EL (cell line): ENCODE measurements at places on chromosomes 6 and 20.

DNA sequence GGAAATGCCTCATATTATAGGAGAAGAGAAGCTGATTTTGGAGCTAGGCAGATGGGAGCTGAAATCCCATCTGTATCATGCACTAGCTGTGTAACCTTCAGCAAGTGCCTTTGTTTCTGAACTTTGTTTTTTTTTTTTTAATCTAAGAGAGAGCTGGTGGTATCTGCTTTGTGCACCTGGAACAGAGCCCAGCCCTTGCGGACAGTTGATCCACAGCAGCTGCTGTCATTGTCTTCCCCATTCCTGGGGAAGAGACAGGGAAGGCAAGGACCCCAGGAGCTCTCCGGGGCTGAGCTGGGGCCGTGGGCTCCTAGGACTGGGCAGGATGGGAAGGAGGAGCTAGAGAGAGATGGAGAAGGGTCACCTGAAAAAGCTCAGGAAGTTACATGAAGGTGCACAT, 92.1 kb downstream of the SYNJ2 start:
- DNase-seq = no peak

- DNase-seq = no peak
Measured at GRCh38 chr6:53058388-53059195, 6.6 kb upstream of the FBXO9 start.

GRCh38 chr6:161355696-161356095, 81.8 kb upstream of the AGPAT4 start:
- DNase-seq = no peak

DNA sequence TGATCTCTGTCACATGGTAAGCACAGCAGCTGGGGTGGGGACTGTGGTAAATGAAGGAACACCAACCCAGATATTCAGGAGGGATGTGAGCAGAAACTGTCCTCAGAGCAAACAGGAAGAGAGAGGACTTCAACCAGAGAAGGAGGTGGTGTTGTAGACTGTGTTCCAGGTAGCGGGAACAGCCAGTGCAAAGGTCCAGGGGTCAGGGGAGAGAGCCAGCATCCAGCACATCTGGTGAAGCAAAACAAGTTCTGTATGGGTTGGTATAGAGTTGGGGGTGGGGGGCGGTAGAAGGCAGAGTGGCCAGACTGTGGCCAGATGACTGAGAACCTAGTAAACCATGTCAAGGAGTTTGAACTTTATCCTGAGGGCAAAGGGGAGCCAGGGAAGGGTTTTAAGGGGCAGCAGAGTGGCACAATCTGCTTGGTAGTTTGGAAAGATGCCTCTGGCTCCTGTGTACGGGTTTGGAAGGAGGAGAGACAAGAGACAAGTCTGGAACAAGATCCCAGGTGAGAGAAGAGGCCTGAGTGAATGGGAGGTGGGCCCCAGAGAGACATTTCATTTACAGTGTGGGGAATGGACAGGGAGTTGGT, 27.8 kb upstream of the TTPAL start:
- no peak for DNase-seq

GRCh38 chr20:3753098-3753497, 14.5 kb downstream of the ADISSP start:
- DNase-seq = peak; percentile 63

DNA sequence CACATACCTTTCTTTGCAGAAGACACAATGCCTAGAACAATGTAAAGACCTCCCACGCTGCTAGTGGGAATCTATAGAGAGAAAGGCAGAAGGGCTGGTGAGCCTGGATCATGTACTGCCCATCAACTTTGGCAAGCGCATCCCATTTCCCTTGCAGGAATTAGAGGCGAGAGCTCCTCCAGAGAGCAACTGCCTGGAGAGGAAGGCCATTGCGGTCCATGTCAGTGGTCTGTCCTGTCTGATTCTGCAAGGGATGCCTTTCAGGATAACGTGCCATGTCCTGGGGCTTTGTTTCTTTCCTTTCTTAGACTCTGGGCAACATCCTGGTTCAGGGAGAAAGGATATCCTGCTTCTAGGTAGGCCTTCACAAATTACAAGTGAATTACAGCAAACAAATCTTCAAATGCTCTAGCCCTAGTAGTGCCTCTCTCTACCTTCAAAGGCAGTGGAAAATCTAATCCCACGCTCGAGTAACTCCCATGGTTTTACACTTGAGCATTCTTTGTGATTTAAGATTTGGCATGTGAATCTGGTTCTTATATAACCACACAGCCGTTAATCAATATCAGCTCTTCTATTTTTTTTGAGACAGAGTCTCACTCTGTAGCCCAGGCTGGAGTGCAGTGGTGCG, 38.5 kb downstream of the GCNT2 start:
- no peak for DNase-seq

- no peak for DNase-seq
Measured at GRCh38 chr20:24598346-24598745, 128.9 kb downstream of the SYNDIG1 start.

- peak; percentile 31 for DNase-seq
Measured at GRCh38 chr6:23091795-23092194, 522.4 kb downstream of the HDGFL1 start.

GRCh38 chr6:5191222-5191621, 69.5 kb downstream of the LYRM4 start:
- peak; percentile 14 for DNase-seq

DNA sequence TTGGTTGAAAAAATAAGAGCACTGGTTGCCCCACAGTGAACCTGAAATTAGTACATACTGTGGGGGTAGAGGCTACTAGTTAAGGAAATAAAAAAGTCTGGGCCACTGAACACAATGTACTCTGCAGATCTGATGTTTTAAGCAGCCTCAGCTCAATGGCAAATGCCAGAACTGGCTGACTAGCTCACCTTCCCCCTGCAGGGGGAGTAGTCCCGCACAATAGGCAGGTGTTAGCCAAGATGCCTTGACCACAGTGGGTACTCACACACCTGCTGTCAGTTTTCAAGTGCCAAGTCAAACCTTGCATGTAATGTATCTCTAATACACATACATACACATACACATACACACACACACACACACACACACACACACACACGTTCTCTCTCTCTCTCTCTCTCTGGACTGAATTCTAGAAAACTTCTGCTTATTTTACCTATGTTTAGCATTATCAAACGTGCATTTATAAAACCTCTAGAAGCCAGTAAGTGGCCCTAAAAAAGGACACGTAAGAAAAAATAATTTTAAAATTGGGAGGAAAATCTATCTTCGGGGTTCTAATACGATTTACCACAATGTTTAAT, 36.1 kb downstream of the GMDS start:
- peak; percentile 38 for DNase-seq

DNA sequence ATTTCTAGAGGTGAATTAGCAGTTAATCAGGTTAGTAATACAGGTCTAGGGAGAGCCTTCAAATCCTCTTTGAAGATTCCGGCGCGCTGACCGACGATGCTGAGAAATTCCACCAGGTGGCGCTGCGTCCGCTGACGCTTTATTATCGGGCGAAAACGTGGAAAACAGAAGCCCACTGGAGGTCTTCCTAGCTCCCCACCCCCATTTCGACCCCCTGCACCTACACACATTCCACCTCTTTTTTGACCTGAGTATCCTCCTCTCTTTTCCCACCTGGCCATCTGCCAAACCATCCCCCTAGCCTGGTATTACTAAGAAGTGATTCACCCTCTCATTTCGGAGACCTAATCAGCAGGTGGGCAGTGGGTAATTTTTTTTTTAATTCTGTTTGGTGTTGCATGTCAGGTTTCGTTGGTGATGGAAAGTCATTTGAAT, 65.4 kb upstream of the RIN2 start:
- DNase-seq = peak; percentile 39

GRCh38 chr6:13725570-13725969, 13.9 kb upstream of the RANBP9 start:
- DNase-seq = peak; percentile 30

GRCh38 chr6:52164319-52165094, 21.7 kb upstream of the IL17A start:
- no peak for DNase-seq

- peak; percentile 41 for DNase-seq
Measured at GRCh38 chr20:43767686-43768474, 41.1 kb upstream of the GTSF1L start.

DNA sequence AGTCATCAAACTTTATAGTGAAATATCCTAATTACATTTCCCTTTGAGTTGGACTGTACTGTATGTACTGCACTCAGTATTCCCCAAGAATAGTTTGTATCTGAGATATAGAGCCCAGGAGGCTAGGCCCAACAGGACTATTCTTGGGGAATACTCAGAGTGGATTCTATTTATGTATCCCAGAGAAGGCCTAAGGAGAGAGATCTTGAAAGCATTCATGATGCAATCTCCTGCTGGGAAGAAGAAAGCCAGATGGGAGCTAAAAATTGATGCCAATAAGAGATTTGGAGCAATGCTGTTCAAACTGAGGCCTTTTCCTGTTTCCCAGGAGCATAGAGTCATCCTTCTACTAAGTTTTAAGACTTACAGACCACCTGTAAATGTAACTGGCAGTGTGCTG, 452.1 kb upstream of the PLCB4 start:
- DNase-seq = no peak

DNA sequence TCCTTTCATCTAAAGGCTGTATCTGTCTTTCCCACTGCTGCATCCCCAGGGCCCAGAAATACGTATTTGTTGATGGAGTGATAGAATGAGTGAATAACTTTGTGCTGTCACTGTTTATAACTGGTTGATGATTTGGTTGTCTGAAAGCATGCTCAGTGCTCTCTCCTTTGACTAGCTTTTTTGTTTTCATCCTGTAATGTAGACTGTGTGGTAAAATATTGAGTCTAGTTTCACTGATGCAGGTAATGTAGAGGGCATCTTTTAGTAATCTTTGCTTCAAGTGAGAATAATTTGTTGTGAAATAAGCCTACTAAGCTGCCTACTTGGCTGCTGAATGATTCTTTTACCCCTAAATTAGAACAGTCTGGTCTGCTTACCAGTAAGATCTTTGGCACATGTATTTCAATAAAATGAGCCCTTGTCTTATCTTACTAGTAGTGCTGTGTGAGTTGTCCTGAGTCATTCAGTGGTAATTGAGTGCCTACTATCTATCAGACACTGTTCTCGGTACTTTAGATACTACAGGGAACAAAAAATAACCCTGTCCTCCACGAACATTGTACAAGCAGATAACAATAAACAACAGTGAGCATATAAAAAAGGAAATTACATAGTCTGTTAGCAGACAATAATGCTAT, 39.9 kb downstream of the MAPK14 start:
- DNase-seq = no peak

GRCh38 chr6:54010340-54011276, 100.6 kb upstream of the MLIP start:
- no peak for DNase-seq

DNA sequence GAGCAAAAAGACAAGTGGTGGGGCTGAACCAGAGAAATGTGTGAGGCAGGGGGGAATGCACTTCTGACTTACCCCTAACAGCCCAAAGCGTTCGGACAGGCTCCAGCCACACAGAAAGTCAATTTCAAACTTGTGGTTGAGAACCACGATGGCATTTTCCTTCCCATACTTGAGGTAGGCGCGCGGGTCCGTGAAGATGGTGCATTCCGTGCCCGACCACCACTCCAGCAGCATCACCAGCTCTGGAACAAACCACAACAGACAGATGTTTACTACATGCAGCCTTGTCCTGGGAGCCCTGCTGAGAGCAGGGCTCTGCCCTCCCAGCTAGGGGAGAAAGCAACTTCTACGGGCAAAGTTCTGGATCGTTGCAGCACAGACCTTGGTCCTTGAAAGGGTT, 107.7 kb downstream of the AGPAT4 start:
- no peak for DNase-seq

GRCh38 chr6:168106633-168107005, 27.6 kb upstream of the FRMD1 start:
- DNase-seq = peak; percentile 48

- DNase-seq = no peak
Measured at GRCh38 chr6:107354451-107354850, 104.9 kb downstream of the PDSS2 start.

DNA sequence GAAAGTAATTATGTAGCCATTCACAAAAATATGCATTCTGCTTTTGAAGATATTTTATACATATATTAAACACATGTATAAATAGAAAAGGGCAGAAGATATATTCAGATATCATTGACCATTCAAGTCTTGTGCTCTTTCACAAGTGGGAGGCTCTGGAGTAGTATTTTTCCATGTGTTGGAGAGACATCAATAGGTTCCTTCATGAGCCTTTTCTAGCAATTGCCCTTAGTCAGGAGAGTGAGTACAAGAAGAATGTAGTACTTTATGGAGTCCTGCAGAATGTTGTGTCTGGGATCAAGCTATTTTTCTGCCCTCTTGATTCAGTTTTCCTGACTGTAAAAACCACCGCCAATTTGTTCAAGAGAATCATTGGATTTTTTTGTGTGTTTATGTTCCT, 117.9 kb downstream of the LRRC1 start:
- no peak for DNase-seq

- DNase-seq = no peak
Measured at GRCh38 chr20:57759724-57760123, 49.9 kb upstream of the PMEPA1 start.

GRCh38 chr6:5763871-5764270, 242.9 kb downstream of the NRN1 start:
- peak; percentile 4 for DNase-seq

DNA sequence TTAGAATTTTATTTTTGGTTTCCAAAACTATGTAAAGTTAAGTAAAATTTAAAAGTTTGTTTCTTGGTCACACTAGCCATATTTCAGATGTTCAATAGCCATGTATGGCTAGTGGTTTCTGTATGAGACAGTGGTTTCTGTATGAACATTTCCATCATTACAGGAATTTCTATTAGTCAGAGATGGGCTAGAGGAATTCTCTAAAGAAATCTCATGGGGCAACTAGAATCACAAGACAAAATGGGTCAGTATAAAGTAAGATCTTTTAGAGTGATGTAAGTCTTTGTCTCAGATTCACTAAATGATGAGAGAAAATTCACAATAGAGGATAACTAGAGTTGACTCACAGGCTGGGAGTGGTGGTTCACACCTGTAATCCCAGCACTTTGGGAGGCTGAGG, 149.0 kb downstream of the FUT9 start:
- DNase-seq = no peak

- DNase-seq = peak; percentile 3
Measured at GRCh38 chr6:69155467-69155866, 520.4 kb downstream of the ADGRB3 start.

DNA sequence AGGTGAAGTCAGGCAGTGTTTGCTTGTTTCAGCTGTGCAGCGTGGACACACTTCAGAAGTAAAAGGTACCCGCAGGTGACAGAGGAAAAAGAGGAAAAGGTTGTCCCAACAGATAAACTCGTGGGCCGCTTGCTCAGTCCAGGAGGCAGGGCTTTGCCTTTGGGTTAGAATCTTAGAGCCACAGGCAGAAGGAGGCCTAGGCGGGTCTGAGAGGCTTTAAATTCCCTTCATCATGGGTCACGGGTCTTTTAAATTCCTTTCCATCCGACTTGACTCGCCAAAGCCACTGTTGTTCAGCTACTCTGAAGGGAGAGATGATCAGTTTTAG, 48.2 kb downstream of the AGPAT4 start:
- DNase-seq = no peak

- no peak for DNase-seq
Measured at GRCh38 chr20:6120491-6120988, 2.3 kb downstream of the FERMT1 start.
